ENCODE measurements at places on chromosomes 3 and 15.

DNA sequence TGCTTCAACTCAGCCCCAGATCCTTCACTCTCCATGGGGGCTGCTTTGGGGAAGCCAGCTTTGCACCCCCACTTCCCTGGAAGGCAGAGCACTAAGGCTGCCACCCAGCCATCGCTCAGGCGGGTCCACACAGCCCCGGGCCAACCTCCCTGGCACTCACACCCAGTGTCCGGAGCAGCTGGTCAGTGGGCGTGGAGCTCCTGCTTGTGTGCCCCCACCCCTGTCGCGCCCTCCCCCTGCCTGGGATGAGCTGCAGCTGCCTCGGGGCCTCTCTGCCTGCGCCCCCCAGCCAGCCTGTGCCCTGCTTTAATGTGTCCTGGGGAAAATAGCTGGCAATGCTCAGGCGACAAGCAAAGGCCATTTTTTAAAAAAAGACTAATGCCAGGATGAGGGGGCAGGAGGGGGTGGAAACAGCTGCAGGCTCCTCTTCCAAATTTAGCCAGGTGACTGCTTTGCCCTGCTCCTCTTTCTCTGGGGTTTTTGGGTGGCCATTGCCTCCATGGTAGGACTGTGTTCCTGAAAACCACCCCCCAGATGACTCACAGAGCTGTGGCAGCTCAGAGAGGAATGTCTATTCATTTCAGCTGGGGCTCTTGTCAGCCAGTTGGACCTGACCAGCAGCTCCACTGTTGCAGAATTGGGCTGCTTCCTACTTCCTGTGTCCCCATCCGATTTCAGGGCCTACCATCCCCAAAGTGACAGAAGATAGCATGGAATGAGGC, 65.0 kb downstream of the CEMIP start:
- DNase-seq, result peak; percentile 31

GRCh38 chr15:100049936-100050876, 291.6 kb downstream of the ADAMTS17 start:
- no peak for DNase-seq

GRCh38 chr3:187958432-187959003, 195.4 kb upstream of the LPP start:
- DNase-seq, result no peak

DNA sequence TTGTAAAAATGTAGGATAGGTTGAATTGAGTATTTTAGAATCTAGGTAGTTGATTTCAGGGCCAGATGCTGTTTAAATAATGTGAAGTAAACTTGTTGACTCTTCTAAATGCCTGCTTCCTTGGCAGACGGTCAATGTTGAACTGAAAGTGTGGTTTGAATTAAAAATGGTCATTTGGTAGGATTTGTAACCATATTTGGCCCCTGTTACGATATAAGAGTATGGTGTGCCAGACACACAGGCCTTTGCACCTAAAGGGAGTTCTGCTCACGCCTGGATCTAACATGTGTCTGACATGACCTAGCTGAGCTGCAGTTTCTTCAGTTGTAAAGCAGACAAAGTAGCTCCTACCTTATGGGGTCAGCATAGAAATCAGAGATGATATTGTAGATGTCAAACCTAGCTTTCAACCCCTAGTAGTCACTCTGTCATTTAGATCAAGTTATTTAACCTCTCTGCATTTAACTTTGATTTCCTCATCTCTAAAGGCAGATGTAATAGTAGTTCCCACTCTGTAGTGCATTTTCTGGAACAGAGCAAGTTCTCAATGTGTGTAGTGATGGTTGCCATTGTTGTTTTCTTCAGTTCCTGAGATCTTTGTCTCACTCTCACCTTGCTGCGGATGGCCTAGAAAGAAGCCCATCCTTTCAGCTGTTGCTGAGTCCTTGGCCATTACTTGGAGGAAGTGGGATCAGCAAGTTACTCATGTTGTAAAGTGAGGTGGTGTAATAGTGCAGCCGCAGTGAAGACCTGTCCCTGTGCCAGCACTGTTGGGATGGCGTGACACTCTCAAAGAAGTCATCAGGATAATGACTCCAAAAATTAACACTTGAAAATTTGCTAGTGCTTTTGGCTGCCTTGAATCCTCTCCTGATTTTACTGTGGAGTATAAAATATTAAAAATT, 90.2 kb downstream of the GHSR start:
- no peak for DNase-seq

DNA sequence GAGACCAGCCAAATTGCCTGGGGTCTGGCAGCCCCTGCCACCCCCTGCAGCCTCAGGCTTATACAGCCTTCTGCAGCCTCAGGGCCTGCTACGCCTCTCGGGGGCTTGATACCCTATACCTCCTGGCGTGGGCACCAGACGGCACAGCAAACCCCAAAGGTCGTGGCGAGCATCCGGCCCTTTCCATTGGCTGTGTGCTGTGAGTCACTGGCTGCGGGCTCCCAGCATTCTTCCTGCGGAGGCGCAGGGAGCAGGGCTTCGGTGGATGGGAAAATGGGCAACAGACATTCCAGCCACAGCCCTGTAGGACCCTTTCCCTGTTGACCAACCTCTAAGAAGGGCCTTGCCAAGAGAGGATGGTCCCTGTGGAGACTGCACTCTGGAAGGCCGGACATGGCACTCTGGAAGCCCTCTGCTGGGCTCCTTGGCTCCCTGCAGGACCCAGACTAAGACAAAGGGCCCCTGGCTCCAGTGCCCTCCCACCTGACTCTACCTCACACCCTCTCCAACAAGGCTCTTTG, 59.6 kb downstream of the ITGA11 start:
- no peak for DNase-seq

DNA sequence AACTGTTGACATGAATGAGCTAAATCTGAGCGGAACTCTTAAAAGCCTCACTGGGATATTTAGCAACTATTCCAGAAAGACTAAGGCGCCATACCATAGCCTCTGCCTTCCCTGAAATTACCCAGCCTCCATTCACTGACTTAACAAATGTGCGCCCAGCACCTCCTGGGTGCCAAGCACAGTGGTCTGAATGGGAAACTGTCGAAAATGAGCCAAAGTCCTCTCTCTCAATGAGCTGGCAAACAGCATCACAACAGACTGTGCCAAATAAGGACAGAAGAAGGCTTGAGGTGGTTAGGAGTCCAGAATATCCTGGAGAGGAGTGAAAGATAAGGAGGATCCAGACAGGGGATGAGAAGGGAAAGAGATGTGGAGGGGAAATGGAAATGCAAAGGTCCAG, 332.4 kb downstream of the MAGI1 start:
- no peak for DNase-seq

GRCh38 chr15:34691034-34691433, 63.8 kb downstream of the GJD2 start:
- no peak for DNase-seq

DNA sequence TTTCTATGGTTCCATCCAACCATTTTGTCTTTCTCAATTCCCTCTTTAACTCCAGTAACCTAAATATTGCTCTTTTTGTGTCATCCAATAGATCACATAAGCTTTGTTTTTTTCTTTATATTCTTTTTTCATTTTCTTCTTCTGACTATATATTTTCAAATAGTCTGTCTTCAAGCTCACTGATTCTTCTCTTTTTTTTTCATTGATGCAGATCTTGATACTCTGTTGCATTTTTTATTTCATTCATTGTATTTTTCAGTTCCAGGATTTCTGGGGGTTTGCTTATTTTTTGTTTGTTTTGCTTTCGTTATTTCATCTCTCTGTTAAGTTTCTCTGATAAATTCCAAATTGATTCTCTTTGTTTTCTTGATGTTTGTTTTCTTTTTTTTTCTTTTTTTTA, 36.2 kb downstream of the CLDN1 start:
- no peak for DNase-seq

- DNase-seq, result no peak
Measured at GRCh38 chr15:58284293-58284692, 146.1 kb downstream of the AQP9 start.

- DNase-seq, result peak; percentile 53
Measured at GRCh38 chr15:83365370-83365938, 81.0 kb upstream of the BNC1 start.

GRCh38 chr15:100133001-100133400, 208.8 kb downstream of the ADAMTS17 start:
- DNase-seq, result no peak

- no peak for DNase-seq
Measured at GRCh38 chr3:146382386-146382785, 87.0 kb downstream of the PLSCR2 start.

- no peak for DNase-seq
Measured at GRCh38 chr3:168558728-168559411, 463.1 kb upstream of the GOLIM4 start.

- no peak for DNase-seq
Measured at GRCh38 chr3:188417271-188417696, 263.3 kb downstream of the LPP start.

DNA sequence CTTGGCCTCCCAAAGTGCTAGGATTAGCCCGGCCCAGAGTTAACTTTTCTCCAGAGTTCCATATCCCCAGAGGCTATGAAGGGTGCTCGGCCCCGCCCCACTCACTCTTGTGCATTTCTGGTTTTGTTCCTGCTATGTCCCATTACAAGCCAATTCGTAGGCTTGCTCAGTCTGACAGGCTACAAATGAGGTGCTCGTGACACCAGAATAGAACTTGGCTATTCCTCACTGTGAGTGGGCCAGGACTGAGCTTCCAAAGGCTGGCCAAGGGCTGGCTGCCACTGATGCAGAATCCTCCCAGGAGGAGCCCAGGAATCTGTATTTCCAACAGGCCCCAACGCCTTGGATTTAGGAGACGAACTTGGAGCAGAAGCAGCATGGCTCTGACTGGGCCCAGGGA, 282.7 kb upstream of the C2CD4B start:
- no peak for DNase-seq

GRCh38 chr3:128914966-128915645, 35.7 kb downstream of the ACAD9 start:
- DNase-seq, result no peak

GRCh38 chr3:128726023-128727016, at the start of gene RAB7A:
TSS of gene RAB7A (plus strand) at chr3:128726183. CDS start at chr3:128795368, 69,185 bp downstream.
- DNase-seq, result peak; percentile 97

DNA sequence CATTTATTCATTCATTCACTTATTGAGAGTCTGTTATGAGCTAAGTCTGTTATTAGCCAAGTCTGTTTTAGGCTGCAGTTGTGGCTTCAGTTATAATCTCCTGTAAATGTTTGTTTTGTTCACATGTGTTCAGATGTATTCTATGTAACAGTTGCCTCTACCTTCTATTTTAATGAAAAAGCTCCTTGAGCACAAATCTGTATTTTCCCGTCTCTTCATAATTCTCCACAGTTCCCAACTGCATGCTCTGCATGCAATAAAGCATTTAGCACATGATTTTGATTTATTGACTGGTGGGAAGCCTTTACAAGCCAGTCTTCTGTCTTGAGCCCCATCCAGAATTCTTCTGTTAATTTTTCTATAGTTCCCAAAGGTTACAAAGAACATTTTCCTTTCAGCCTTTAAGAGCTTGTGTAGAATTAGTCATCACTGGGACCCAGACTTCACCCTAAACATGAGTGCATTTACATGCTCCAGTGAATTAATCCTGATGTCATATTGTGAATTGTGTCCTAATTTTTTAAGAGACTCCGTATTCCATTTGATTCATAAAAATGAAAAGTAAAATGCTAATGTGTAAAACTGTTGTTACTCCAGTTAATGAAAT, 122.3 kb upstream of the NR2E3 start:
- no peak for DNase-seq

DNA sequence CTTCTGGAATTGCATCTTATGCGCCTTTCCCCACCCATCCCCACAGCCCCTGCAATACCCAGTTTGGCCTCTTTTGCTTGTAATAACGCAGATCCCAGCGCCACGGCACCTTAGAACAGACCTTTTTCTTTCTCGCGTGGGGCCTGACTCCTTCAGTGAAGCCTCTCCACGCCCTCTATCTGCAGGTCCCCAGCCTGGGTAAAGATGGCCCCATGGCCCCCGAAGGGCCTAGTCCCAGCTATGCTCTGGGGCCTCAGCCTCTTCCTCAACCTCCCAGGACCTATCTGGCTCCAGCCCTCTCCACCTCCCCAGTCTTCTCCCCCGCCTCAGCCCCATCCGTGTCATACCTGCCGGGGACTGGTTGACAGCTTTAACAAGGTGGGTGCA, 594 bp downstream of the CRELD1 start:
- DNase-seq, result no peak

DNA sequence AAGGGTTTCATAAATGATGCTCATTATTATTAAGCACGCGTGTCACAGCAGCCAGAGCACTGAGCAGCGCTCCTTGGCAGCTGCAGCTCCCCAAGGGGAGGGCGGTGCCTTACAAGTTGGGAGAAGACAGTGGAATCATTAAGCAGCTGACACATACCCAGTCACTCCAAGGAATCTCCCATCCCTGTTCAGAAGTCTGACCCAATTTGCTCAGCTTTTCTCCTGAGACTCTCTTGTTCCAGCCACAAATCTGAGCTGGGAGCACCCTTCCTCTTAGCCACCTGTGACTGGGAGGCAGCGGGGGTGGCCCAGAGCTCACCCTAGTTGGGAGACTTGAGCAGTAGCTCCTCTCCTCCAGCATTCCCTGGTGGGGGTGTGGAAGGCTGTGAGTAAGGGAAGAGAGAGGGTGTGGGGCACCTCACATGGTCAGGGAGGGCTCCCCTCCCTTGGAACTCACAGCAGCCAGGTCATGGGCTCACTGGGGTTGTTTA, 64.3 kb downstream of the DUT start:
- no peak for DNase-seq

- no peak for DNase-seq
Measured at GRCh38 chr3:41477399-41478014, 278.2 kb downstream of the CTNNB1 start.

DNA sequence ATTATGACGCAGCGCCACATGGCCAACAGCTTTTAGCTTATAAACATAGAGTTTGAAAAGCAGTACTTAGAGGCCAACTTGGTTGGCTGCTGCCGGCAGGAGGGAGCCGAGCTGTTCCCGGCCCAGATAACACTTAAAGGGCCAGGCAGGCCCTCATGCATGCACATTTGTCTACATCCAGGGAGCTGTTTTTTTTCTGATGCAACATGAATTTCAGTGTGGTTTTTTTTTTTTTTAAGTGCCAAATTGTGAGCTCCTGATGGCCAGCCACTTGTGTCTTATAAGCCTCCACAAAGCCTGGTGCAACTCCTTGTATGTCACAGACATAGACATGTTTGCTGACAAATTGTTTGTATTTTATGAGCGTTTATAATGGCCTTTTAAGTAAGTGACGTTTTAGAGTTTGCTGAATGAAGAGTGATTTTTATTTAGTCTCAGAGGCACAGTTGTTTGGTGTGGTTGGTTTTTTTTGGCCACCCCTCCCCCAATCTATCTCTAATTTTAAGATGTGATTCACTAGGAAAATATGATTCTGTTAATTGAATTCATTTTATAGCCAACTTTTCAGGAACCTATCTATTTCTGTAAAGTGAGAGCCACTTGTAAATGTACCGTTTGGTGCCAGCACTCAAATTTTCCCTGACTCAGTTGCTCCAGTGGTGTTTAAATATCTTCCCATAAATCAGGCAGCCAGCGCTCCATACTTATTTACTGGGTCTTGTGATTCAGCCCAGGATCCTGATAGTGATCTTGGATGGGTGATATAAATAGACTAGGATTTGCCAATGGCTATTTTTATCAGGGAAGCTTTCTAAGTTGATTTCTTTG, 134.3 kb downstream of the VGLL4 start:
- DNase-seq, result peak; percentile 45

GRCh38 chr15:44319385-44319784, 30.9 kb downstream of the GOLM2 start:
- no peak for DNase-seq

GRCh38 chr15:36658898-36659639, 79.6 kb downstream of the CDIN1 start:
- DNase-seq, result no peak

- no peak for DNase-seq
Measured at GRCh38 chr15:70259028-70259424, 161.3 kb upstream of the TLE3 start.
